ENCODE measurements at places on chromosomes 2 and 18.

DNA sequence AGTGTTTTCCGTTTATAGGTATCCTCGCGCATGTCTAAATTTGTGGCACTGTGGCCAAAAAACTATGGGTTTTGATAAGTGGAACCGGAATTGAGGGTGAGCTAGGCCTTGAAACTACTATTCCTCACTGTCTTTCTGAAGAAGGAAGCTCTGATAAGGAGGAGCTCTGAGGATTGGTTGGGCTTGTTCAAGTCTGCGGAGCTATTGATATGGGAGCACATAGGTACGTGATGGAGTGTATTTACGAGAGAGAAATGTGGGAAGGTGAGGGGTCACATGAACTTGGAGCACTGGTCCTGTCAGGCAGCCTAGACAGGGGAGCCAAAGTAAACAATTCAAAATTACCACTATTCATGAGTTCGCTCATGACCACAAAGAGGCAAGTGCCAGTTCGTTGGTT is 131.4 kb downstream of the BABAM2 start:
- no peak for DNase-seq

DNA sequence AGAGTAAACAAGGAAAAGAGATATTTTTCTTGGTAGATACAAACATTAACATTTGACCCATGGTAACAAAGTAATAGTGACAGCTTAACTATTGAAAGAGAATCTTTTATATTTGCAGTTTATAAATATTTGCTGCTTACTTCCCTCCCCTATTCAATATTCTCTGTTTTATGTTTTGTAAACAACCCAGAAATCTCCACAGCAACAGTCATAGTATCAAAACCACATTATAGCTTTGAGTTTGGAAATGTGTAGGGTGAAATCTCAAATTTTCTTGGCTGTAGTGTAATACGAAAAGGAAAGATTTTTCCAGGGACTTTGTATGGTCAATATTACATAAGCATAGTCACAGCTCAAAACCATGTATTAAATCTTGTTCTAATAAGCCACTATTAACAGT is 511.2 kb downstream of the METTL4 start:
- DNase-seq = no peak

DNA sequence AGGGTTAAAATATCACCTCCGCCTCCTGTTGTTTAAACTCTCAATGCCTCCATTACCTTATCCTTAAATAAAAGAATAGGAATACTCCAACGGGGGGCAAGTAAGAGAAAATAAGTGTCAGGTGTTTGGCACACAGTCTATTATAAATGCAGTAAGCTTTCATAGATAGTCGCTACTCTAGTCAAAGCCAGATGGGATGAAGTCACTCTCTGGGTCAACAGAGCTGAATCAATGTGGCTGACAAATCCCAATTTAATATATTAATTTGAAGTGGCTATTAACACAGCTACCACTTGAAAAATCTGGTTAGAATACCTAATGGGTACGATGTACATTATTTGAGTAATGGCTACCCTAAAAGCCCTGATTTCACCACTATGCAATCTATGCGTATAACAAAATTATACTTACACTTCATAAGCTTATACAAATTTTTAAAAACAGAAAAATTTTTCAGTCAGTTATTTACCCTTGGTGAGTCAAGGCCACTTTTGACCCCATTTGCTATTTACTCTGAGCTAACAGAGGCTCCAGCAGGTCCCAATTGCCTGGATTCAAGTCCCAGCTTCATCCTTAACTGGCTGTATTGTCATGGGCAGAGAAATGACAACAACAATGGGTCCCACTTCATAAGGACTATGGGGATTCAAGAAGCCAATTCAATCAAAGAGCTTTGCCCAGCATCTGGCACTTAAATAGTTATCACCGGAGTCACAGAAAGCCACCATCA is 167.5 kb upstream of the PID1 start:
- no peak for DNase-seq

GRCh38 chr2:231425811-231426703 is 30.5 kb downstream of the B3GNT7 start:
- DNase-seq = no peak

DNA sequence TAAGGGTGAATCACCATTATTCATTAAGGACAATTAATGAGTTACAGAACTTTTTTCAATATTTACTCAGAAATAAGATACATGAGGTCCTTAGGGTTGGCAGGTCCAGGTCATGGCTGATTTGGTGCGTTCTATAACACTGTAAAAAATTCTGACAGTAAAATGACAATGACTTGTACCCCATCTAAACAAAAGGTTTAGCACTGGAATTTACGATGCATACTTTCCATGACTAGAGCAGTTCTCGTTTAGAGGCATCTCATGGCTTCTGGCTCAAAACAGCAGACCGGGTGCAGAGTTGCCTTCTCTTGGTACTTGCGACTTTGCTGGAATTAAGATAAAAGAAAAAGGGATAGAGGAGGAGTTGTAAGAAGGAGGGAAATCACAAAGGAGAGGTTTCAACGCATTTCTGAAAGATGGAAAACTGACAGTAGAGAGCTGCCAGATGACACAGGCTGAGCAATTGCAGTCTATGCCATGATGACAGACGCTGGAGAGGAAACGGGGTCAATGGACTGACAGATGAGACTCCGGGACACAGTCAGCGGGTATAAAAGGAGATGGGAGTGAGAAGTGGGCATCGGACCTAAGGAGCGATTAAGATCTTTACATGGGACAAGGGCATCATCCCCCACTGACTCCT is 4.1 kb upstream of the CYS1 start:
- DNase-seq = no peak

DNA sequence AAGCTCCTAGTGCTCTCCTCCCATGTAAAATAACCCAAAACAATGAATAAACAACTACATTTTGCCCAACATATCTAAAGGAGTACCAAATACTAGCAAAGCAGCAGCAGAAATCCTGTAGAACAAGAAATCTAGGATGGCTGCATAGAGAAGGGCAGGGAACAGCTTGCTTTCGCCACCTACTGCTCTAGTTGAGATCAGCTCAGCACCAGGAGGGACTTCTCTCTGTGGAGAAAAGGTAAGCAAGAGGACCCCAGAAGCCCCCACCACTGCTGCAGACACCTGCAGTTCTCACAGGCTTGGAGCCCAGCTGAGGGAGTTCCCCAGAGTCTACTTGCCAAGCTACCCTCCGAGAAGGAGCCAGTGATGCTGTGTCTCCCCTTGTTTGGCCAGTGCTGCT is 243.0 kb upstream of the CHST9 start:
- DNase-seq = no peak

DNA sequence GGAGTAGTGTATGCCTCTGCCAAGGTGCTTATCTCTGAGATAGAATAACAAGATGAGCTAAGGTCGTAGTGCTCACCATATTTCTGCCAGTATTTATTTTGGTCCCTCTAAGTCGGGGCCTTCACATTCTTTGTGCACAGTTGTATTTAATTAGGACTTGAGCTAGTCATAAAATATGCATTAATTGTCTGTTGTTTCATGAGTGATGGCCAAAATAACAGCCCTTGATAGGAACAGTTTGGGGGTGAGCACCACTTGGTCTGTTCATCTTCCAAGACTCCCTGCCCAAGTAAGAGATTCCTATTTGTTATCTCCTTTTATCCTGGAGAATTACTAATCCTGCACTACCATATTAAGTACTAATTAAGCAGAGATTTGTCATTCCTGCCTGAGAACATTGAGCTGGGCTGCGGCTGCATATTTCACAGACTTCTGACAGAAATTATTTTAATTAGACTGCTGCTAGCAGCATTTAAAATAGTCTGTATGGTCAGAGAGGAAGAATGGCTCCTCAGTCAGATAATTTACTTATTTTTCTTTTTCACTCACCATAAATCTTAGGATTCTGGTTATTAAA is 435.1 kb downstream of the MTX2 start:
- no peak for DNase-seq

DNA sequence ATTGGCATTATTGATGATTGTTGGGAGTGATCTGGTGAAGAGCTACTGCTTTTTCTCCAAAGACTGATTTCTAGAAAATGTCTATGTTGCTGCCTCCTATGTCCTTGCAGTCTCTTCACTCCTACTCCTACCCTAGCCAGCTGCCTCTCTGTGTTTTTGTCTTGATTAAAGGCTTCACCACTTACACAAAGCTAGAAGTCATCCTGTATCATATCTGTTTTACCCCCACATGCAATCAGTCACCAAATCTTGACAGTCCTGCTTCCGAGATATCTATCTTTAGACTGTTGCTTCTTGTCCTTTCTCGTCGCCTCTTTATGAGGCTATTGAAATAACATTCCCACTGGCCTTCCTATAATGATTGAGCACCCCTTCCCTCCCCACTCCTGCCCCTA is 84.5 kb upstream of the ITGA4 start:
- DNase-seq = no peak

- no peak for DNase-seq
Observed at GRCh38 chr2:28437149-28437835, 44.6 kb downstream of the FOSL2 start.

DNA sequence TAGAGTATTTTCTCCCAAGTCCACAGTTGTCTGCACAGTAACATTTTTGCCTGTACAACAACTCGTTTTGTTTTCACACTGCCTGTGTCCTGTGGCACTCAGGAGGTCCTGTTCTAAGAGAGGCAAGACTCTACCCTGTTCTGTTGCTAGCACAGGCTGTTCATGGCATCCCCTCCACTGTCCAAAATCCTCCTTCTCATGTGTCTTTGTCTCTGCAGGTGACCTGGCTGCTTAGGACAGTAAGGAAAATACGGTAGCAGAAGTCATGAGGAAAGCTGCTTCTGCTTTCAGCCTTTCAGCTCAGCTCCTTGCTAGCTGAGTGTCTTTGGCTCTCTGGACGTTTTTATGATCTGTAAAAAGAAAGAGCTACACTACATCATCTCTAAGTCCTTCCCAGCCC is 205.9 kb downstream of the C1D start:
- no peak for DNase-seq

- no peak for DNase-seq
Observed at GRCh38 chr2:103986001-103986400, 867.9 kb upstream of the POU3F3 start.

DNA sequence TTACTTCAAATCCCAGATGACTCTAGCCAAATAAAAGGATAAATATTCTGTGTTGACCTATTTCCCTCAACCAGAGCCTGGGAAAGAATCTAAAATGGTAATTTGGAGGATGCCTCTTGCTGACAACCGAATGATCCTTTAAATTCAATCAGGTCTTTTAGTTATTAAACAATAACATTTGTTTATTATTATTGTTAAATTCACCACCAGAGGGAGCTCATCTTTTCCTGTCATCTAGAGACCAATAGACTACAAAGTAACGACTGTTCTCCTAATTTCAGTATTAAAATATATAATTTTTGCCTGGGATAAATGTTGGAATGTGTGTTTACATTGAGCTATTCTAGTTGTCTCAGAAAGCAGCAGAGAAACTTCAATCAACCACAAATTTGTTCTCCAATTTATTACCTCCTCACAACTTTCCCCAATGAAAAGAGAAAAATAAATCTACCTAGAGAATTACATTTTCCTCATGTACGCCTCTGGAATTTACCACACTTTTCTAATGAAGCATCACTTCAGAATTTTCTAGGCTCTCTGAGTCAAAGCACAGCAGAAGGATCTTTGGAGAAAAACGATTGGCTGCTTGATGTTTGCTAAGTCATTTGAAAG is 142.7 kb downstream of the SCG2 start:
- no peak for DNase-seq

DNA sequence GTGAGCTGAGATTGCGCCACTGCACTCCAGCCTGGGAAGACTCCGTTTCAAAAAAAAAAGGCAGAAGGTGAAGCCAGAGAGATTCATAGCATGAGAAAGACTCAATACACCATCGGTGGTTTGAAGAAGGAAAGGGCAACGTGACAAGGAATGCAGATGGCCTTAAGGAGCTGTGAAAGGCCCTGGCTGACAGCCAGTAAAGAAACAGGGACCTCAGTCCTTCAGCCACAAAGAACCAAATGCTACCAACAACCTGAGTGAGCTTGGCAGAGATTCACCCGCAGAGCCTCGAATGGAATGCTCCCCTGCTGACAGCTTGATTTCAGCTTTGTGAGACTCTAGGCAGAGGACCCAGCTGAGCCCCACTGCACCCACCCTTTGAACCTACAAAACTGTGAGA is 154.9 kb upstream of the NDUFV2 start:
- DNase-seq = no peak

DNA sequence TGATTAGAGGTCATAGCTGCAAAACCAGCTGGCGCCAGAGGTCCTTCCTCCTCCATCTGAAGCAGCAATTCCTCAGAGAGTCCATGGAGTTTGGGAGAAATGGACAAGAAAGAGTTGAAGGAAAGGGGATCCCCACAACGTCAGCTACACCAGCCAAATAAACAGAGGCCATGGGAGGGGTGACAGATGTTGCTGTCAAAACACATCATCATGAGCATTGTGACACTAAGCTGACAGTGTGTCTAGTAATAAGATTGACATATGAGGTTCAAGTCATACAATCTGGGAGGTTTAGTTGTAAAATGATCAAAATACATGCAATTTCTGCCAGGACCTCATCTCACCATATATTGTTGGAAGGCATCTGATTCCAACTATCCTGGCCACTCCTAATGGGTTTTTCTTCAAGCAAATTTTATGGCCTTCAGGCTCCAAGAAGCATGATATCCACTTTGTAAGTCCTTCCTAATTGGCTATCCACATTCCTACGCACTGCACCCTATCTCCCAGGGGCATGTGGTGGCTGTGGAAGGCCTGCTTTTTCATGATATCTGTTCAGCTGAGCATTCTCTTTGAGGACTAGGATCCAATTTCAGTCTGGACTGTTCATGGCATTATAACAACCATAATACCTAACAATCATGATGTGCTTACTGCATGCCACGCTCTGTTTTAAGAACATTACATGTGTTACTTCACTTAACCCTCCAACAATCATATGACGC is 335.0 kb upstream of the ID2 start:
- no peak for DNase-seq

DNA sequence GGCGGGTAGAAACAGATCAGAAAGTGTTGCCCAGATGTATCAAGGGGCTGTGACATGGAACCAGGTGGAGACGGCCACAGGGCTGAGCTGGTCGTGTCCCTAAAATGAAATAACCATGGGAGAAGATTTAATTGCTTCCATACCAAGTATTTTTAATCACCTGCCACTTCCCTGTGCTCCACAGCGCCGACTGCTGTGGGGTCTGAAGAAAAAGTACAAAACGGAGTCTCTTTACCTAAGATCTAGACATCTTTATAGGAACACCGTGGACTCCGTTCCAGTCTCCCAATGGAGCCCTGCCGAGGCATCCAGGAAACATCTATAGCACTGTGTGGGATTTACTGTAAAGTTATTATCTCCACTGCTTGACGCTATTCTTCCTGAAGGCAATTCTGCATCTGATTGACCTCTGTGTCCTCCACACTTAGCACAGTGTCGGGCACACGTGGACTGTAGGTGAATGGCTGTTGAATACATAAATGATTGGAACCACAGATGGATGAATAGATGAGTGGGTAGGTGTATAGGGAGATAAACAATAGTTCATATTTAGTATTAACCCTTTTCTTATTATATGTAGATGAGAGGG is 21.6 kb upstream of the GYPC start:
- DNase-seq = no peak

- no peak for DNase-seq
Observed at GRCh38 chr2:3065928-3066327, 311.7 kb downstream of the EIPR1 start.

DNA sequence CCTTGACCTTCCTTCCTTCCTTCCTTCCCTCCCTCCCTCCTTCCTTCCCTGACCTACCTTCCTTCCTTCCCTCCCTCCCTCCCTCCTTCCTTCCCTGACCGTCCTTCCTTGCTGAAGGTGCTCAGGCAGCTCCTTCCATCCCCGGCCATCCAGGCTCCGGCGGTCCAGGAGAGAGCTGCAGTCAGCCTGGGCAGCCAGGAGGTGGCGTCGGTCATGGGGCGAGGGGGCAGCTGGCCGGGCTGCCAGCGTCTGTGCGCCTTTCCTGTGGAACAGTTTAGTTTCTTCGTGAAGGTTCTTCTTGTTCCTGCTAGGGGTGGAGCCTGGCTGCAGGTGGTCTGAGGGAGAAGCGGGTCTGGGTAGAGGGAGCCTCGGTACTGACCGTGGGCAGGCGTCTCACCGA is 15.7 kb downstream of the GPR35 start:
- DNase-seq = no peak

Measured in stimulated activated CD8-positive, alpha-beta memory T cell treated with anti-CD3 and anti-CD28 coated beads, Interleukin-7, amount 100 ng/mL, for 24 hours (primary cell).